ENCODE measurements at places on chromosomes 16 and 17.

DNA sequence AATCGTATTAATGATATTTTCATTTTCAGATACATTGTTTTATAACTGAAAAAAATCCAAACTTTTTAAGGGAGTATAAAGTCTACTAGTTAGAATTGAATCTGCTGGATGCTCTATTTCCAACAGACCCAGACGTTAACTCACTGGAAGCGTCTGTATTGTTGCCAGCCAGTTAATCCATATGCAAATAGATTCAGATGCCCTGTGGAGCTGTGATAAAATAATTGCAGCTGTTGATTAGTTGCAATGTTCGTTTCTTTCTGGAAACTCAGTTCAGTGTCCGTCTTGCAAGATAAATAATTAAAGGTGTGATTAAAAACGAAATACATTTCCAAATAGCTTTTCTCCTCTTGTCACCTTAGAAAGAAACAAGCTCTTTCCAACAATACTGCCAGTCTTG is 5.1 kb upstream of the GNA13 start:
- no peak for DNase-seq

DNA sequence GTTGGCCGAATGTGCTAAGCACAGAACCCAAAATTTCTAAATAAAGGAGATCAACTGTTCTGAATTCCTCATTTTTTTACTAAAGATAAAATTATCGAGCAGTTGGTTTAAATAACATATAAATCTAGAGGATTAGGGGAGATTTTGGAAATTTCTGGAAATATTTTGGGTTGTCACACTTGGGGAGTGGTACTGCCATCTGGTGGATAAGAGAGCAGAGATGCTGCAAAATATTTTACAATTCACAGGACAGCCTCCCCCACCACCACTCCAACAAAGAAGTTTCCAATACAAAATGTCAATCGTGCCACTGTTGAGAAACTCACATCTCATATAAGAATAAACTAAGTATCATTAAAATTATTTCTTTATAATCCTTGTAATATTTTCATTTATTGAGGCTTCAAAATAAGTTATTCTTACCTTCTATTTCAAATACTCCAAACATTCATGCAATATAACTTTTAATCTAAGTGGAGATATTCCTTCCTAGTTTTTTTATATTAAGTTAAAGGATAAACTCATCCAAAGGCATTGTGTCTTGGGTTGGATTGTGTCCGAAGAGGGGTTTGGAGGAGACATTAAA is 17.0 kb upstream of the ABCA8 start:
- DNase-seq, result peak; percentile 47

DNA sequence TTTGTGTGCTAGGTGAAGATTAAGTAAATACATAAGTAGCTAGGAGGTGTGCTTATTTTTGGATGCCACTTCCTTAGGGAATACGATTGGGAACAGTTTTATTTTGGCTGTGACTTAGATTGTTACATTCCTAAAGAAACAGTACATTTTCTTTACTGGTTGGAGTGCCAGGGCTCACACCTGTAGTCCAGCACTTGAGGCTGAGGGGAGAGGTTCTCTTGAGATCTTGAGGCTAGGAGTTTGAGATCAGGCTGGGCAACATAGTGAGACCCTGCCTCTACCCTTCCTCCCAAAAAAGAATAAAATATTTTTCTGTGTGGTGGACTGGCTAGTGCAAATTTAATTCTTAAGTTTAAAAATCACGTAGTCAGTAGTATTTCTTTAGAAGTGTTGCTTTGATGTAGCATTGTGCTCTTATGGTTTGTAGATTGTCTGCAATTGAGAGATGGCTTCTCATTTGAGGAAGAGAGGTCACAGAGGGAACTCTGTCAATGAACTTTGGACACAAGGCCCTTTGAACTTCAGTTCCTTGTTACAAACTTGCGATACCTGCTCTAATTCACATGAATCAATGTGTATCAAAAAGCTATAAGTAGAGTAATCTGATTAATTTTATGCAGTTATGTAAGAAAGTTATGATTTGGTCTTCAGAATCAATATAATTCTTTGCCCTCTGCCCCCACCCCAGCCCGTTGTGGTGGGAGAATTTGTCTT is 7.1 kb downstream of the HAPSTR1 start:
- DNase-seq, result no peak

DNA sequence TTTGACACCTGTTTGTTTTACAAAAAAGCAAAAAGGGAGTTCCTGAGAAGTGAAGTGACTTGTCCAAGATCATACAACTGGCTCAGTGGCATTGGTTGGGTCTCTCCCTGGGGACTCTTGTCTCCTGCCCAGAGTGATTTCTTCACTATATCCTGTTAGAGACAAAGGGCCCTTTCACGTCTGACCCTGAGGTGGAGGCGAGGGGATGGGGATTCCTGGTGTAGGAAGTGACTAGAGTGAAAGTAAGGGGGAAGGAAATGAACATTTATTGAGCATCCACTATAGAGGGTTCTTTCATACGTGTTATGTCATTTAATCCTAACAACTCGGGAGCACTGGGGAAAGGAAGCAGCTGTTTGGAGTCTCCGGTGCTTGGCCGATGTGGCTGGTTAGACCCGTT is 9.0 kb downstream of the ITGB3 start:
- DNase-seq, result no peak

- DNase-seq, result peak; percentile 49
Measured at GRCh38 chr17:48646183-48647102, 20.3 kb upstream of the HOXB9 start.

GRCh38 chr16:68289202-68289601 is 21.5 kb downstream of the SLC7A6OS start:
- DNase-seq, result no peak

- no peak for DNase-seq
Measured at GRCh38 chr16:88445583-88445960, 7.5 kb upstream of the ZFPM1 start.

- DNase-seq, result no peak
Measured at GRCh38 chr16:70715860-70716357, 30.1 kb upstream of the MTSS2 start.

GRCh38 chr17:57512691-57513090 is 232.4 kb downstream of the CCDC182 start:
- no peak for DNase-seq

- DNase-seq, result no peak
Measured at GRCh38 chr16:57672416-57672815, 4.3 kb downstream of the ADGRG3 start.

GRCh38 chr16:25707982-25708583 is 16.3 kb downstream of the HS3ST4 start:
- DNase-seq, result no peak

- no peak for DNase-seq
Measured at GRCh38 chr16:13298666-13299065, 397.3 kb downstream of the SHISA9 start.

- no peak for DNase-seq
Measured at GRCh38 chr16:77946823-77947222, 75.5 kb upstream of the CLEC3A start.

DNA sequence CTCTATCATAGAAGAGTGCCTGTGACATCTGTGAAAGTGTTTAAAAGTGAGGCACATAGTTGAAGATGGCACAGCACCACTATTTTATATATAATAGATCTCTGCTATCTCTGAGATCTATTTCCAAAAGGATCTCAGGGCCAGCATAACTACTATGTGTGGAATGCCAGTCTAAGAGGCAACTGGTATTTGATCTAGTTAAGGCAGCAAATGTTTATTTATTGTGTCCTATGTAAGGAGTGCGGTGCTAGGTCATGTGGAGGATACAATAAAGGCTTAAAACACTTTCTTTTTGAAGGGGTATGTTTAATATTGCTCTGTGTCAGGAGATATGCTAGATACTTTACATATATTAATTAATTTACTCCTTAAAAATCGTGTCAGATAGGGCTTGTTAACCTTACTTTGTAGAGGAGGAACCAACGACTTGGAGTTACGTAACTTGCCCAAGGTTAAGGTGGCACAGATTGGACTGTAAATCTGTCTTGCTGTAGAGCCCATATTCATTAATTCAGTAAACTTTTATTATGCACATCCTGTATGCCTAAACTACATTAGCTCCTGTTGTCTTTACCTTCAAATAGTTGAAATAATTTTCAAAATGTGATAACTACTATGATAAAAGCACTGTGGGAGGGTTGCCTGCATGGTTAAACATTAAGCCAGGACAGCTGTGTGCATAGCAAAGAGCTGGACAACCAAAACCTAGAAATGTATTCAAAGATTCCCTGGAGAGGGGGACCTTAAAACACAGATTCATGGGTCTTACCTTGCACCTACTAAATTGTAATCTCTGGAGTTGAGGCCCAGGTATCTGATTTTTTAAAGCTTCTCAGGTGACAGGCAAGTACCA is 83.3 kb downstream of the NLK start:
- DNase-seq, result no peak

GRCh38 chr17:40903129-40903847 is 18.2 kb upstream of the KRT20 start:
- peak; percentile 35 for DNase-seq

GRCh38 chr16:9099131-9099625 is 7.7 kb downstream of the HAPSTR1 start:
- peak; percentile 50 for DNase-seq

DNA sequence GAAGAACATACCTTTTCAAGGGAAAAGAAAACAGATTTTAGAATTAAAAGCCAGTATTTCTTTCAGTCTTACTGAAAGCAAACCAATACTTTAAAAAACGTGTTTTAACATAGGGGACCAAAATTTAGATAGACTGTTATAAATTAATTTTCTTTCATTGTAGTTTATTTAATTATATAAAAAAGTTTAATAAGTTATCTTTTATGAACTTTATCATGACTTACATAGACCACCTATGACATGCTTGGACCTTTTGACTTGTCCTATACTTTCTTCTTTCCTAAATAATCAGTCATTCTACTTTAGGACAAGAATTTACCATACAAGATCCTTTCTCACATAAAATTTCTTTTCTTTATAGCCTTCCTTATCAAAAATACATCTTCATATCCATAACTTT is 102.0 kb upstream of the HAS3 start:
- no peak for DNase-seq

- DNase-seq, result no peak
Measured at GRCh38 chr17:80122026-80122575, 20.7 kb downstream of the GAA start.

- DNase-seq, result no peak
Measured at GRCh38 chr16:22322021-22322471, 24.8 kb downstream of the POLR3E start.

DNA sequence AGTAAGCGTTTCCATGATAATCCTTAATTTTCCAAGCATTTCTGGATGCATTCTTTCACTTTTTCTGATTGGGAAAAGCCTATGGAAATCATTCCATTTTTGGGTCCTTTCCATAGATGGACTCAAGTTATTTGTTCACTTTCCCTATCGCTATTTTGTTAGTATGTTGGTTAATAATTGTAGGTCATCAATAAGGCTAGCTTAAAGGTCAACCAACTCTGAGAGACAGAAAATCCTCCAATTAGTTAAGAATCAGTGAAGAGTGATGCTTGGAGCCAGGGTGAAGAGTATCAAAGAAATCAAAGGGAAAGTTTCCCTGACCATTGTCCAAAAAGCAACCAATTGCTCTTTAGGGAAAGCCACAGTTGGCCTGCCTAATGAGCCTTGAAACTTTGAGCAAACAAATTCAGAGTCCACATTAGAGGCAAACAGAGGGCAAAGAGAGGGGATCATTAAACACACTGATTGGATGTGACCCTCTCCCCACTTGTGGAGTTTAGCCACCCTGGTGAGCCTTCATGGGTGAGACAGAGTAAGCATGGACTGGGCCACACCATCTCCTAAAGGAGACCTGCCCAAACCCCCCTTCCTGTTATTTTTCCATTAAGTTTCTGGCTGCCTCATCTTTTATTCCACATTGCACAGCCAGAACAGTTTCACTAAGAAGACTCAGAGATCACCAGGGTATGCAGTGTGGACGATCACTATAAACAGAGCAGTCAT is 133.4 kb upstream of the DYNLRB2 start:
- no peak for DNase-seq

GRCh38 chr16:73020409-73020884 is 27.5 kb downstream of the ZFHX3 start:
- peak; percentile 92 for DNase-seq

DNA sequence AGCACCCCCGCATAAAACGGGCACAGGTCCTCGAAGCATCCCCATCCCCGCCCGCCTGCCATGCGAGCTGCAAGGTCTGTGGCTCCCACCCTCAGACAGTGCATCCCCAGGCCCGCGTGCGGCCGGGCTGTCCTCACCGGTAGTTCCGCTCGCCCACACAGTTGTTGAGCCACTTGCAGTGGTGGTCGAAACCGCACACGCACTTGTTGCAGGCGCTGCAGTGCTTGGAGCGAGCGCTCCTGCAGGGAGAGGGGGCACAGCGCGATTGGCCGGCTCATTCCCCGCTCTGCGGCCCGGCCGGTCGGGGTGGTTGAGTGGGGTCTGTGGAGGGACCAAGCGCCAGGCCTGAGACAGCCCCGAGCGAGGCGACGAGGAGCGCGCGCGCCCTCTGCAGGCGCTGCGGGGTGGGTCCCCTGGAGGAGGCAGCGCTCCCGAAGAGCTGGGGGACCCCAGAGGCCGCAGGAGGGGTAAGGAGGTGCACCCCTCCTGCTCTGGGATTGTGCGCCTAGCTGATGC is 6.0 kb upstream of the TPPP3 start:
- no peak for DNase-seq

DNA sequence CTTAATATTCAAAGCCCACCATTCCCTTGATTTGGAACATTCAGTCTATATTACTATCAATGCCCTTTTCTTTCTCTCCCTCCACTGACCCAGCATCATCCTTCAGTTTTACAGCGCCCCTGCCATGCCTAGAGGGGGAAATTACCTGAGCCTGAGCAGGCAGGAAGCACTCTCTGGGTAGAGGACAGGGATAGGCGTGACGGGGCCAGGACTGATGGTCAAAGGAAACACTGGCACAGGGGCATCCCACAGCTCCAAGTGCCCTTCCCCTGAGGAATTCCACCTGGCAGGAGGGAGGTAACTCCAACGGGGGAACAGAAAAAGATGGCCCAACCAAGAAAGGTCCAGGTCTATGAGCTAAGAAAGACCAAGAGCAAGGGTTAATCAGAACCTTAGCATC is 10.0 kb downstream of the CTC1 start:
- no peak for DNase-seq

GRCh38 chr17:62093188-62094155 is 28.4 kb upstream of the MED13 start:
- peak; percentile 81 for DNase-seq

- DNase-seq, result peak; percentile 96
Measured at GRCh38 chr17:7587420-7588151, 2.3 kb downstream of the SOX15 start.

DNA sequence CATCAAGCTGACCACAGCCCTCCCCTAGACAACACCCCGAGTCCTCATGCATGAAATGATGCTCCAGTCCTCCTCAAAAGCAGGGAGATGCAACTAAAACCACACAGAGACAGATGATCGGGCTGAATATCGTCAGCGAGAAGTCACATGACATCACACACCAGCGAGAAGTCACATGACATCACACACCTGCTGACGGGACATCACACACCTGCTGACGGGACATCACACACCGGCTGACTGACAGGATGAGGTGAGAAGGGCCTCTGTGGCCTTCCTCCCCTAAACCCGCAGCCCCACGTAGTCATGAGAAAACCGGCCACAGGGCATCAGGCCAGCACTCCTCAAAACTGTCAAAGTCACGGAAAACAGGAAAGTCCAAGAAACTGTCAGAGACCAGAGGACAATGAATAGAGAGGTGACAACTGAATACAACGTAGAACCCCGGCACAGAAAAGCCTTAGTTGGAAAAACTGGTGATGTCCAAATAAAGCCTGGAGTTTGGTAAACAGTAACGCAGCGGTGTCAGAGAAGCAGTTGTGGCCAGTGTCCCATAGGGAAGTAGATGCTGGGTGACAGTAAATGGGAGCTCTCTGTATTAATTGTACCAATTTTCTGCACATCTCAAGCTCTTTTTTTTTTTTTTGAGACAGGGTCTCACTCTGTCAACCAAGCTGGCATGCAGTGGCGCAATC is 14.3 kb downstream of the LITAF start:
- DNase-seq, result no peak
